ENCODE measurements at places on chromosomes 5 and 9. TPM values are rescaled to one million over a fixed set of nuclear protein-coding genes. Genes with fewer than 3 reads are reported as not detected.
A peak's percentile ranks its signal among the peaks of the same experiment; 100 is the strongest.

DEPDC1B gene
- 51.9 TPM for total RNA-seq

GRCh38 chr5:87951661-87952060 lies 317.0 kb downstream of the TMEM161B start:
- DNase-seq: no peak

GRCh38 chr9:134698587-134699342 lies 57.2 kb downstream of the COL5A1 start:
- peak; percentile 60 for DNase-seq

DNA sequence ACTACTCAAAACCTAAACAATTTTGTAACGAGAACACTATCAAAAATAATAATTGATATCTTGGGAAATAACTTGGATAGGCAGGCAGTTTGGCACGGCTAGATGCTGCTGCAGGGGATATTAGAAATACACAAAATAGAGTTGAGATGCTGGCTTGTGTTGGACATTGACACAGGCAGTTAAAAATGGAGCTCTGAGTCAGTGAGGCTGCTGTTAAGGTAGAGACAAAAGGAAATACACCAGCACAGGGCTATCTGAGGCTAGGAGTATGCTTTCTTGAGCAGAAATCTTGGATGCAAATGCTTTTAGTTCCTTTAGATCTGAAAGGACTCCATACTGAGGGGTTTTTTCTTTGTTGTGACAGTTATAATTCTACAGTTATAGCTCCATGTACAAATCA lies 16.6 kb downstream of the TENT2 start:
- DNase-seq: no peak

DNA sequence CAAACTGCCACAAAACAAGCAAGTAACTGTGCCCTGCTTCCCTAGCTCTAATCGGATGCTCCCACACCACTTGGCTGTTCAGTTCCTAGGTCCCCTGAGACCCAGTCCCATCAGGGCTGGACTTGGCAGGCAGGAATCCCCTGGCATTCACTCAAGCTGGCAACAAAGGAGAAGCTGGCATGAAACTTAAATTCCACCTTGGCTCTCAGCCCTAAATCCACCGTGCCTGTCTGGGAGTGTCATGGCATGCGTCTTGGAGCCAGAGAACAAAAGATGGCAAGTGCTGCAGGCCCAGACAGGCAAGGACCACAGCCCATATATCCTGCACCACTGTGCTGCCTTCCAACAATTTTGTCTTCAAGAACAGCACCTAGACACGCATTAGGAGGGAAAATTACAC lies 38.2 kb downstream of the ETF1 start:
- DNase-seq: no peak
